ENCODE measurements at places on chromosomes 5 and 9.
A peak's percentile ranks its signal among the peaks of the same experiment; 100 is the strongest.

- DNase-seq = no peak
These were observed 127.9 kb upstream of the TARS1 start for GRCh38 chr5:33312571-33313549.

- DNase-seq = no peak
These were observed 71.0 kb downstream of the WNK2 start for GRCh38 chr9:93254806-93255493.

GRCh38 chr9:6034954-6035353 is 19.5 kb upstream of the RANBP6 start:
- no peak for DNase-seq

DNA sequence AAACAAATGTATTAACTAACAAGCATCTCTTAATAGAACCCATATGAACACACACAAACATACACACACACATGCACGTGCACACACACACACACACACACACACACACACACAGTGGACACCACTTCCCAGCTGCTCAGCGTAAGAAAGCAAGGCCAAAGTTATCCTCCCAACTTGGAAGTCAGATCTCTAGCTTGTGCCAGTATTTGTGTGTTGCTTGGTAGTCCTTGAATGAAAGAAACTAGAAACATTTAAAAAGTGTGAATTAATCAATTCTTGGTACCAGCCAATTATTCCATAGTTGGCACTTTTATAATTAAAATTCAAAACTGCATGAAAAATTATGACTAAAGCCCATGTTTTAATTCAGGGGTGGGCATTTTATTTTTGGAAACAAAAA is 178.1 kb downstream of the TMEM161B start:
- DNase-seq = no peak

GRCh38 chr5:132052520-132052919 is 7.9 kb upstream of the IL3 start:
- no peak for DNase-seq

GRCh38 chr9:26863074-26863473 is 29.5 kb downstream of the CAAP1 start:
- DNase-seq = no peak

DNA sequence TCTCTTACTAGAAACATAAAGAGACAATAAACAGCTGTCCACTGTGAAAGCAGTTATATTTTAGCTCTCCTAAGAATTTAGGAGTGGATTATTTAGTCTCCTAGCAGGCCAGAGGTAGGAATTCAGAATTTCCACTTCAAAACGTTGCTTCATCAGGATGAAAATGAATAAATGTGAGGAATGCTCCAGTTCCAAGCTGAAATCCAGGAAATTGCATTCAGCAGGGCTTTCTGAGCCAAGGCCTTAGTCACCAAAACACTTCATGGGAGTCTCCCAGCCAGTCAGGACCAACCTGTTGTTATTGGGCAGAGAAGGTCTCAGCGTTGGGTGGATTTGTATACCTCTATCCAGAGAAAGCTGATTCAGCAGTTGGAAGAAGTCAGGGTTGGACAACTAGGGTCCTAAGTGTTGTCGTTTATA is 1040.3 kb downstream of the TLE1 start:
- no peak for DNase-seq

GRCh38 chr5:160380041-160380440 is 9.6 kb upstream of the C1QTNF2 start:
- DNase-seq = no peak

DNA sequence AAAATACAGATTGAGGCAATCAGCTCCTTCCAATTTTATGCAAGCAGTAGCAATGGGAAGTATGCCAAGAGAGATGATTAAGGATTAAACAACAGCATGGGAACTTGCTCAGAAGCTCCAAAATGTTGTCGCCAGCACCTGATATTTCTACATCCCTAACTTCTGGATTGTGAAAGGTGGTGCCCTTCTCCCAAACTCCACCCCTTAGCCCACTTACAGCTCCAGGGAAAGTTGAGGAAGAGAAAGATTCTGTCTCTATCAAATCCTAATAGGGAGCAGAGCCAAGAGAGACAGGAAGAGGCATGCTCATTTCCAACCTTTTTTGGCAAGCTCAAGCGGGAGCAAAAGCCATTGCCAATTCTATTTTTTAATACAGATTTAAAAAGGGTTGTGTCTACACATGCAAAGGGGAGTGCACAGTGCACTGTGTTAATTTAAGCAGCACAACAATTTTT is 92.4 kb upstream of the NR3C1 start:
- DNase-seq = no peak

- DNase-seq = no peak
These were observed 149.0 kb upstream of the WWC1 start for GRCh38 chr5:168142402-168142801.

DNA sequence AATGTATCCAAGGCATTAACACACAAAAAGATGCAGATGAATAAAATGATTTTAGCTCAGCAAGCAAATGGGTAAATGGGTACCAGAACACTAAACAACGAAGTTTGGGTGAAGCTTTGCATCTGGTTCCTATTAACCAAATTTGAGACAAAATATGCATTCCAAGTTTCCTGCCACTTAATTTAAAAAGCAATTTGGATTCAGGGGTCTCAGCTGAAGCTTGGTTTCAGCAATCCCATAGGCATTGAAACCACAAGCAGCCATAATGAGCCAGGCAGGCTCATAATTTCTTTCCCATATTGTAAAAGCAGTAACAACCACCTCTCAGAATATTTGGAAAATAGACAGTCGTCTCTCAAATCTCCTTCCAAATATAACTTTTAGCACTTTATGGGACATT is 138.9 kb downstream of the NXNL2 start:
- DNase-seq = no peak

GRCh38 chr5:44797841-44798240 is 10.9 kb upstream of the MRPS30 start:
- no peak for DNase-seq

- no peak for DNase-seq
These were observed 14.9 kb upstream of the NDUFB6 start for GRCh38 chr9:32587901-32588300.

DNA sequence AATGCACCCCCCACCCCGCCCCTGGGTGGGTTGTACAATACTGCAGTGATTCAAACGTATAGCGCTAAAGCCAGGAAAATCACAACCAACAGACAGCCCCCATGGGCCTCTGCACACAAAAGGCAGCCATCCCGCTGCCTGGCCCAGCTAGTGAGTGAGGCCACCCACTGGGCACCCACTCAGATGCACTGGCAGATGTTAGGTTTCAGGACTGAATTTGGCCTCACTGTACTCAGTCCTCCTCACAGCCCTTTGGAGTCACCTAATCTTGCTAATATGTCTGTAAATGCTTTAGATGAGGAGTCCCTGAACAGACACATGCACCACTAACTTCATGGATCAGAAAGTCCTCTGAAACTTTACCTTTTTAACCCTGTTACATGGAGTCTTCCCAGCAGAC is 87.7 kb downstream of the FSTL4 start:
- no peak for DNase-seq

- no peak for DNase-seq
These were observed 85.5 kb downstream of the DTWD2 start for GRCh38 chr5:118902656-118903438.

DNA sequence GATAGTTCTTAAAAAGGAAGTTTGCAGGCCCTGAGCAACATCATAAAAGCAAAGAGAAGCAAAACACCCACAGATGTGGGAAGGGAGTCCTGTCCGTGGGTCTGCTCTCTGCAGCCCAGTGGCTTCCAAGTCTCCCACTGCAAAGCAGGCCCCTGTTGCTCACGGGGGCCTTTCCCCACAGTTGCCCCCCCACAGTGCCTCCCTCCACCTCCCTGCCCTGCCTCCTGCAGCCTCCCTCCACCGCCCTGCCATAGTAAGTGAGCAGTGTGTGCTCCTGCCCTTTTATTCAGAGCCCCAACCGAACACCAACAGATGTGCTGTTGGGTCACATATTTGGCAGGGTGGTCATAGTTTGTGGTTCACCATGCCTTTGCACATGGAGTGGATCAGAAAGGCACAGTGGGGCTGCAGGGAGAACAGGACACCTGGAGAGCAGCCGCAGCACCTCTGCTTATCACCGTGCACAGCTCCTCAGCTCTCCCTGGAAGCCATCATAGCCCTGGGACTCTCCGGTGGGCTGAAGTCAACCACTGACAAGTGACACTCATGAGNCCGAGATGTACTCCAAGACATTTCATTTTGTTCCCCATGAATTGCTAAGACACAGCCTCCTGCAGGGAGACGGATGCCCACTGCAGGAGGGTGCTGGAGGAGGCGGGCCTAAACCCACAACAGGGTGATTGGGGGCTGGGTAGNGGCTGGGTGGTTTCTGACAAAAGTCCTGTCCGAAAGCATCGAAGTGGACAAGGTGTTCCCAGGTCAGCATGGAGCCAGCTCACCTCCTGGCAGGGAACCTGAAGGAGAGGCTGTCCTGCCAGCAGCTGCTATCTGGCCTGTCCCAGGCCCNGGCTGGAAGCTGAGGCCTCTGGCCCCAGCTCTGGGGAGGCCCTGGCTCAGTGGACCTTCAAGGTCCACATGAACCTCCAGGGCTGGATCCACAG is 278.9 kb downstream of the GADD45G start:
- no peak for DNase-seq

GRCh38 chr9:123419721-123420591 is 64.0 kb downstream of the CRB2 start:
- no peak for DNase-seq

- DNase-seq = no peak
These were observed 25.1 kb upstream of the GCNT1 start for GRCh38 chr9:76433836-76434235.

- no peak for DNase-seq
These were observed 201.1 kb downstream of the IRX1 start for GRCh38 chr5:3796736-3797135.

DNA sequence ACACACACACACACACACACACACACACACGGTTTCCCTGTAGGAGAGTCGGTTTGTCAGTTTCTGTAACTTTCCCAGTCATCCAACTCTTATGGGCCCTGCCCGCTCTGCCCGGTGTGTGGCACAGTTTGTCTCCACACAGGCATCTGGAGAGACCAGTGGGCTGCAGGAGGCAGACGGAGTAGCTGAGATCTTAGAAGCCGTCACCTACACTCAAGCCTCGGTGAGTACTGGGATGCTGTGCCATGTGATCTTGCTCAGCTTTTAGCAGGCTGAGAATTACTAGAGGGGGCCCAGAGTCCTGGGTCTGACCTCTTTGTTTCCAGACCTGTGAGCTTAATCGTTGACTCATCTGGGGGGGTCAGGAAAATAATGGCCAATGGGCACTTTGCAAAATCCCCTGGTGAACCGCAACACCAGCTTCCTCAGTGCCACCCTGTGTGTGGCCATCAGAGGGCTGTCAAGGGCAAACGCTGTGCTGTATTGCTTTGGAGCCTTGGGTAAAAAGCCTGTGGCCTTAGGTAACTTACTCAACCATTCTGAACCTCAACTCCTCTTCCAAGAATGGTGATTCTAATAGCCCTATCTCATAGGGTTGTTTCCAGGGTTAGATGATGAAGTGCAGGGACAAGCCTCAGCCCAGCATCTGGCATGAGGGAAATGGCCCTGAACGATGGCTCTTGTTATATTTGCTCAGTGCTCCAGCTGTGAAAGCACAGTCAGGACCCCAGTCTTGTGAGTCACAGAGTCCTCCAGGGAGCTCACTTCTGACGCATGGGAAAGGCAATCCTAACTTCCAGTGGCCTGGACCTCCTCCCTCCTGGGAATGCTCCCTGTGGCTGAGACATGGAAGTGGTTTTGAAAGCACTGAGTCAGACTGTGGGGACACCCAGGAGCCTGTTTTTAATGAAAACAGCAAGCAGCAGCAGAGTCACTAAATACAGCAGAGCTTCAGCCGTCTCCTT is 45.6 kb downstream of the COL15A1 start:
- peak; percentile 74 for DNase-seq

GRCh38 chr9:70421272-70422180 is 7.1 kb upstream of the KLF9 start:
- peak; percentile 42 for DNase-seq

GRCh38 chr5:40688127-40688761 is 8.5 kb downstream of the PTGER4 start:
- peak; percentile 93 for DNase-seq

All from tibial nerve (tissue), 4 donors.